ENCODE measurements at places on chromosomes 4 and X.

DNA sequence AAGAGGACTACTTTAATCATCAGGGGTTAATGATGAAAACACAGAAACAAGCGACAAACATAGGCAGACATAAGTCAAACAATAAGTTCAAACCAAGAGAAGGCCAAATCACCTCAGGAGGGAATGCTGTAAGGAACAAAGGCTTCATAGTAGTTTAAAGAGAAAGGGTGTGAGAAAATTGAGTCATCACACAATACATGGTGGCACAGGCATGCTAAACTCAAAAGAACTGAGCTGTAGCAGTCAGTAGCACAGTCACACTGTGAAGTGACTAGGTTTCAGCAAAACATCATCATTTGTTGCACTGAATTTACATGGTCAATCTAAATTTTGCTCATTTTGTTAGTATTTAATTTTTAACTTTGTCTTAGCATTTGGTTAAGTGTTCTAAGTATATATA is 24.2 kb downstream of the SMC1A start:
- peaks cover 34% of the 10 kb centered on the region for H3K36me3 ChIP-seq
- H3K27me3 ChIP-seq = no peaks in the 10 kb centered on the region
- H3K4me3 ChIP-seq = no peak overlapping the region
- no peak for DNase-seq
- H3K4me1 ChIP-seq = no peaks in the 10 kb centered on the region
- no peak overlapping the region for H3K27ac ChIP-seq

DNA sequence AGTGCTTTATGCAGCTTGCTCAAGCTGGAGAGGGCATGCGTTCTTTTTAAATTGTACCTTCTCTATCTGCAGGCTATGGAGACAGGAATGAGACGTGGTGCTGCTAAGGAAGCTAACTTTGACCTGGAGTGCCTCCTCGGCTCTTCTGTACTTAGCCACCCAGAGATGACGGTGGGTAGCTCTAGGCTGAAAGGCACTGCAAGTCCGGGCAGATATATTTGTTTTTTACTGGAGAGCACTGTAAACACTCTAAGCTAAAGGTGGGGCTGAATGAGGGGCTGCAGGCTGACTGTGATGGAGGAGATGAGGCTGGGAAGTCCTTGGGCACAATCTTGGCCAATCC is 12.1 kb downstream of the ELF4 start:
- H3K36me3 ChIP-seq = no peaks in the 10 kb centered on the region
- H3K4me3 ChIP-seq = no peak overlapping the region
- no peak for DNase-seq

- no peak overlapping the region for H3K4me3 ChIP-seq
- peaks cover 3% of the 10 kb centered on the region for H3K4me1 ChIP-seq
- H3K36me3 ChIP-seq = peaks cover 60% of the 10 kb centered on the region
Measured at GRCh38 chr4:10084651-10085358, 31.8 kb downstream of the WDR1 start.

GRCh38 chr4:124183926-124184325 is 528.6 kb downstream of the ANKRD50 start:
- no peak overlapping the region for H3K4me3 ChIP-seq
- DNase-seq = no peak
- H3K27ac ChIP-seq = no peak overlapping the region
- peaks cover 1% of the 10 kb centered on the region for H3K27me3 ChIP-seq

GRCh38 chr4:24551492-24552289 is 32.7 kb downstream of the DHX15 start:
- H3K27me3 ChIP-seq = no peaks in the 10 kb centered on the region
- H3K4me1 ChIP-seq = peaks cover 46% of the 10 kb centered on the region
- H3K4me3 ChIP-seq = no peak overlapping the region

- H3K4me3 ChIP-seq = no peak within 1 kb of the TSS
- H3K27me3 ChIP-seq = peaks cover 21% of the 10 kb centered on the region
- DNase-seq = peak; percentile 60
- no peak within 1 kb of the TSS for H3K27ac ChIP-seq
- H3K4me1 ChIP-seq = no peaks in the 10 kb centered on the region
- H3K36me3 ChIP-seq = no peaks in the 10 kb centered on the region
Measured at GRCh38 chr4:8580321-8581093, at the start of gene GPR78. GPR78 (plus strand) TSS chr4:8580392; CDS start chr4:8580983, 591 bp downstream.

GRCh38 chr4:11073621-11074051 is 355.1 kb downstream of the HS3ST1 start:
- DNase-seq = no peak
- no peaks in the 10 kb centered on the region for H3K4me1 ChIP-seq
- peaks cover 1% of the 10 kb centered on the region for H3K27me3 ChIP-seq
- no peak overlapping the region for H3K27ac ChIP-seq

DNA sequence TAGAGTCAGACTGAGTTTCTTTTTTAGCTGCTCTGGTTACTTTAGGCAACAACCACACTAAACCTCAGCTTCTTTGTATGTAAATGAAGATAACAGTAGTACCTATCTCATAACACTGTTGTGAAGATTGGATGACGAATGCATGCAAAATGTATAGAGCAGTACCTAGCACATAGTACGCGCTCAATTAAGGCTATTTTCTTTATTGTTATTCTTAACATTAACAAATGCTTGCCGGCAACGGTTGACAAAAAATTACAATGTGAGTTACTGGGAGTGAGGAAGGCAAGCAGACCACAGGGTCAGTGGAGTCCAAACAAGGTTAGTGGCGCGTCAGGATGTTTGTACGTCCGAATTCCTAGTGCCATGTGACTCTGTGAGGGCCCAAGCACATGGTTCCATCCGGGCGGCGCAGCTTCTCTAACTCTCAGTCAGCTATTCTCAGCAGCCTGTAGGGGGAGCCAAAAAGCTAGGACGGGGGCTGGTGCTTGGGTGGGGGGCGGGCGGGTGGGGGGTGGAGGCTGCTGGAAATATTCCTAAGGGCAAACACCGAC is 821 bp upstream of the NALF2 start:
- DNase-seq = no peak
- H3K4me3 ChIP-seq = no peak overlapping the region

- H3K4me1 ChIP-seq = no peaks in the 10 kb centered on the region
- H3K4me3 ChIP-seq = no peak overlapping the region
Measured at GRCh38 chrX:8091510-8091909, 79.6 kb downstream of the VCX2 start.

DNA sequence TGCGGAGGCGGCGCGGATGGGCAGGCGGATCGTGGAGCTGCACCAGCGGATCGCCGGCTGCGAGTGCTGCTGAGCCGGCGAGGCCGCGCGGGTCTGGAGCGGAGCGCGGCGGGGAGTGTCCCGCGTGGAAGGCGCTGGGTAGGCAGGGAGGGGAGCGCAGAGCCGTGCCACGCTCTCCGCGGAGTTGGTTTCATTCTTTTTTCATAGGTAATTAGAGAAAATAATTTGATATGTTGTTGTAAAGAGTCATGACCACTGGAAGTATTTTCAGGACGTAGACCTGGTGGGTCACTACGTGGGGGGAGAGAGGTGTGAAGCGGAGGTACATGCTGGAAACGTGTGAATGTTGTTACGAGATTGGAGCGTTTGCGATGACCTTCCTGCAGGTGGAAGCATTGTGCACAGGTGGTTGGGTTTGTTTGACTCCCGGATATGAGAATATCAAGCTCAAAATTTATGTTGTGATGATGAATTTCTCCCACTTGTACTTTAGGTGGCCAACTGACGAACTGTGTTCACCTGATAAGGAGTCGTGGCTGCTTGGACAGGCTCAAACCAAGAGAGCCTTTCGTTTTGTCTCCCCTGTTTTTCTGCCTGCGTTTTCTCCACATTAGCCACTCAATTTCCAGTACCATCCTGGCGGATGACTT is 19.1 kb upstream of the S100P start:
- peaks cover 51% of the 10 kb centered on the region for H3K36me3 ChIP-seq
- H3K27me3 ChIP-seq = no peaks in the 10 kb centered on the region
- H3K4me1 ChIP-seq = peaks cover 46% of the 10 kb centered on the region
- H3K4me3 ChIP-seq = peak overlapping the region; percentile 90
- peak; percentile 84 for DNase-seq
- peak overlapping the region; percentile 99 for H3K27ac ChIP-seq

DNA sequence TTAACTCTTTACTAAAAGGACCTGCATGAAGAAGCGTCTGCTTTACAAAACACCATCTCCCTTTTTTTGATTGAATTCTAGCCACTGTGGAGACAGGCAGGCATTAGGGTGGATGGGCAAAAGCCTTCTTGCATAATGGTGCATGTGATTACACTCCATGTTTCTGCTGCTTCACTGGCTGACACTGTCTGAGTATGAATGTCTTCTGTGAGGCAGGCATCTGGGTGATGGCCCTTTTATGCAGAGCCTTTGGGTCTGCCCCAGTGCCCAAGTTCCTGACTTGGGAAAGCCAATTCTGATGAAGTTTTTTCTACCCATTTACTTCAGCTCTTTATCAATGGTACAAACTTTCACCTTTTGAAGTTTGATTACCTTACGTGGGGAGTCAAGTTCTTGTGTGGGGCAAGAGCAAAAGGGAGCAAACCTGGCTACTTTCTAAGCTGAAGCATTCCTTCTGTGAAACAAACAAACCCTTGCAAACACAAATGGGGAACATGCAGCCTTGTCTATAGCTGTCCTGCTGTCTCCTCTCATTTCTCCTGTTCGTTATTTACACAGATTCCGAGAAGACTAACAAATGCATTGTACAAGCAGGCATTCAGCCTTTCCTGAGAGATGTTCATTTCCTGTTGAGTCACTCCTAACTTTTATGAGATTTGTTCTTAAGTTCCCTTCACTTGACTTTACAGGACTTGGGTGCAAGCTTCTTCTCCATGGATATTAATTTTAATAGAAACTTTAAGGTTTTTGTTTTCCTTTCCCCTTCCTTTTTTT is 301.9 kb downstream of the TLL1 start:
- no peaks in the 10 kb centered on the region for H3K36me3 ChIP-seq
- no peak overlapping the region for H3K4me3 ChIP-seq
- H3K4me1 ChIP-seq = no peaks in the 10 kb centered on the region
- DNase-seq = no peak

GRCh38 chrX:153381684-153382532 is 19.2 kb downstream of the PNMA6E start:
- H3K36me3 ChIP-seq = no peaks in the 10 kb centered on the region
- H3K4me1 ChIP-seq = no peaks in the 10 kb centered on the region
- peak; percentile 35 for DNase-seq
- no peak overlapping the region for H3K4me3 ChIP-seq
- H3K27me3 ChIP-seq = no peaks in the 10 kb centered on the region

GRCh38 chr4:139333046-139333445 is 30.8 kb upstream of the NDUFC1 start:
- H3K36me3 ChIP-seq = peaks cover 42% of the 10 kb centered on the region
- H3K27ac ChIP-seq = peak overlapping the region; percentile 30
- H3K4me3 ChIP-seq = no peak overlapping the region
- peaks cover 41% of the 10 kb centered on the region for H3K4me1 ChIP-seq
- DNase-seq = no peak

GRCh38 chrX:19514791-19515614 is at the start of gene MAP3K15:
MAP3K15 (minus strand) TSS chrX:19515508; CDS start chrX:19515261, 247 bp downstream.
- peaks cover 2% of the 10 kb centered on the region for H3K4me1 ChIP-seq
- peaks cover 31% of the 10 kb centered on the region for H3K27me3 ChIP-seq
- peak within 1 kb of the TSS; percentile 60 for H3K4me3 ChIP-seq
- no peak within 1 kb of the TSS for H3K27ac ChIP-seq
- peak; percentile 24 for DNase-seq

DNA sequence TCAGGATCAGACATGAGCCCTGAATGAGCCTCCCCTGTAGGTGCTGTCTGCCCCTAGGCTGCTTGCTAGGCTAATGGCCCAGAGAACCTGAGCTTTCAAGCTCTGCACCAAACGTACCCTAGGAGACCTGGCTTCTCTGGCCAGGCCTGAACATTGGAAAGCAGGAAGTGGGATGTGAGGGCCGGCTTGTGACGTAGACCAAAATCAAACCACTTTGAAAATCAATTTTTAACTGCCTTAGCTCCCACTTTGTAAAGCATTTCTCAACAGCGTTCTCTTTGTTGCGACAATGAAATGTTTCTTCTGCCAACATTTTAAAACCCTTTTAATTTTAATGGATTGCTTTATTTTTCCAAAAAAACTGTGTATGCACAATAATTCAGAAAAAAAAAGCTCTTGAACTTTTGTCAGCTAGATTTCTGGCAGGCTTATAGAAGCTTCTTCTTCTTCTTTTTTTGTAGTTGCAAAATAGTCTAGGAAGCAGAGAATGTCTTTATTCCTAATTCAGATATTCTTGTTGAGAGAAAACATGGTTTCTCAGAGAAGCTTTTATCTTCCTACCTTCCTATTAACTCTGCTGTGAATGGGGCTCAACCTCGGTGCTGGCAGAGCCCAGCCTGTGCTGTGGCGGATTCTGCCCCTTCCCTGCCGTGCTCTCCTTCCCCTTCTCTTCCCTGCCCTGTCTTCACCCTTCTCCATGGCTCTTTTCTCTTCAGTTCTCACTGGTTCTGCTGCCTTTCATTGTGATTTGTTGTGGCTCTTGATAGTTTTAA is 145.2 kb upstream of the SFRP2 start:
- H3K36me3 ChIP-seq = no peaks in the 10 kb centered on the region
- DNase-seq = no peak
- no peak overlapping the region for H3K27ac ChIP-seq
- H3K4me3 ChIP-seq = no peak overlapping the region

- no peaks in the 10 kb centered on the region for H3K36me3 ChIP-seq
- H3K4me3 ChIP-seq = no peak overlapping the region
- H3K27me3 ChIP-seq = no peaks in the 10 kb centered on the region
- no peak overlapping the region for H3K27ac ChIP-seq
Measured at GRCh38 chrX:148049441-148049840, 68.3 kb downstream of the FMR1NB start.

- H3K36me3 ChIP-seq = no peaks in the 10 kb centered on the region
- H3K27ac ChIP-seq = no peak overlapping the region
- no peak overlapping the region for H3K4me3 ChIP-seq
- H3K4me1 ChIP-seq = no peaks in the 10 kb centered on the region
- DNase-seq = no peak
Measured at GRCh38 chr4:107736037-107736436, 16.0 kb upstream of the PAPSS1 start.

DNA sequence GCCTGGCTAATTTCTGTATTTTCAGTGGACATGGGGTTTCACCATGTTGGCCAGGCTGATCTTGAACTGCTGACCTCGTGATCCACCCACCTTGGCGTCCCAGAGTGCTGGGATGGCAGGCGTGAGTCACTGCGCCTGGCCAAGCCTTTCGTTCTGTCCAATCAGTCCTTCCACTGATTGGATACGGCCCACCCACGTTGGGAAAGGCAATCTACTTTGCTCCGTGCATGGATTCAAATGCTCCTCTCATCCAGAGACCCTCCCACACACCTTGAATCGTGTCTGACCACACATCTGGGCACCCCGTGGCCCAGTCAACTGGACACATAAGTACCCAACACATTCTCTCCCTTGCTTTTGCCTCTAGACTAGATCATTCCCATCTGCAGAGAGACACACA is 74.9 kb downstream of the CRLF2 start:
- DNase-seq = no peak
- H3K27ac ChIP-seq = no peak overlapping the region
- H3K4me1 ChIP-seq = no peaks in the 10 kb centered on the region

DNA sequence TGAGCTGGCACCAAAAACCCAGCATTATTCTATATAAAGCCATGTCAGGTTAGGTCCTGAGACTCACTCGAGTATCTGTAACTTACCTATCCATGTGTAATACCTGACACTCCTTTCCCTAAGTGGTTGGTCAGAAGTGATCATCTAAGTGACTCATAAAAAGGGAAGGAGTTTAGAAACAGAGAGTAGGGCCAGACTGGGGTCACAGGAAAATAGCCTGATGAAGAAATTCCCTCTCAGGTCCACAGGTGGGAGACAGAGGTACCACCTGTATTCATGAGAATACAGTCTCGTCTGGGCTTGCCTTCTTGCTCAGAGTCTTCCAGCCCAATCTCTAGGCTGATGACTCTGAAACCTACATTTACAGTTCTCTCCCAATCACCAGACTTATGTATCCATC is 161.8 kb upstream of the MAP3K15 start:
- H3K4me3 ChIP-seq = no peak overlapping the region
- H3K4me1 ChIP-seq = peaks cover 69% of the 10 kb centered on the region
- peak overlapping the region; percentile 91 for H3K27ac ChIP-seq
- H3K36me3 ChIP-seq = peaks cover 38% of the 10 kb centered on the region
- no peak for DNase-seq

Data from activated CD8-positive, alpha-beta T cell treated with anti-CD3 and anti-CD28 coated beads for 36 hours (primary cell).